ENCODE measurements at places on chromosomes 6 and 20.

DNA sequence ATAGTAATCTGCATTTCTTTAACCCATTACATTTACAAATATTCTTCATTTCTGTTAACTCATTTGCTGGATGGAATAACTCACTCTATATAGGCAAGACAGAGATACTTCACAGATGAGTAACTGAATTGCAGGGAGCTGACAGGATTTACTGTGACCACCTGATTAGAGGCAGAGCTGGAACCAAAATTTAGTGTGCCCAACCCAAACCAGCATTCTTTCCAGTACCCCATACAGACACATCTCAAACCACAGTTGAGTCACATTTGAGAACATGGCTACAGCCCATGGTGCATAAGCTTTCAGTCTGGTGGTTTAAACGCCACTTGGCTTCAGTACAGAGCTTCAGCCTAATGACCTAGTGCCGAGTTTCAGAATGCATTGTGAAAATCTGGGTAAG, 138.4 kb upstream of the TENT5A start:
- DNase-seq: no peak

DNA sequence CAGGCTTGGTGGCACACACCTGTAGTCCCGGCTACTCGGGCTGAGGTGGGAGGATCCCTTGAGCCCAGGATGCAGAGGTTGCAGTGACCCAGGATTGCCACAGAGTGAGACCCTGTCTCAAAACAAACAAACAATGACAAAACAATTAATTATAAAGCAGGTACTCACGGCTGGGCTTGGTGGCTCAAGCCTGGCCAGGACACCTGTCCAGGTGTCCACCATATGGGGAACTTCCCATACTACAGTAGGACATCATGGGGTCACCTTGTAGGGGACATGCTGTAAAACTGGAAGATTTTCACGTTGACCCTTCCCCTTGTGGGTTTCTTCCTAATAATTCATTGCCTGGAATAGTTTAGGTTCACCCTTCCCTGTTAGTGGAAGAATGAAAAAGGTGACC, 30.7 kb upstream of the RPL7L1 start:
- DNase-seq: no peak

DNA sequence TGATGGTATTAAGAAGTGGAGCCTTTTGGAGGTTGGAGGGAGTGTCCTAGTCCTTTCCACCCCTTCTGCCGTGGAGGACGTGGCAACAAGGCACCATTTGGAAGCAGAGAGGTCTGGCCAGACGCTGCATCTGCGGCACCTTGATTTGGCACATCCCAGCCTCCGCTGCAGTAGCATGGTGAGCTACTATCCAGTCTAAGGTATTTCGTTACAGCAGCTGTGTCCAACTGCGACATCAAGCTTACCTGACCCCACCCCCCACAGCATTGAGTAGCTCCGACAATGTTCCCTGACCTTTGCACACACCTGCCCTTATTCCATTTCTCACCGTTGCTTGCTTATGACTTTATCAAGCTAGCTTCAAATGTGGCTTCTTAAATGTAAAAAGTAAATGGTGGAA, 29.8 kb upstream of the SYNJ2 start:
- no peak for DNase-seq

DNA sequence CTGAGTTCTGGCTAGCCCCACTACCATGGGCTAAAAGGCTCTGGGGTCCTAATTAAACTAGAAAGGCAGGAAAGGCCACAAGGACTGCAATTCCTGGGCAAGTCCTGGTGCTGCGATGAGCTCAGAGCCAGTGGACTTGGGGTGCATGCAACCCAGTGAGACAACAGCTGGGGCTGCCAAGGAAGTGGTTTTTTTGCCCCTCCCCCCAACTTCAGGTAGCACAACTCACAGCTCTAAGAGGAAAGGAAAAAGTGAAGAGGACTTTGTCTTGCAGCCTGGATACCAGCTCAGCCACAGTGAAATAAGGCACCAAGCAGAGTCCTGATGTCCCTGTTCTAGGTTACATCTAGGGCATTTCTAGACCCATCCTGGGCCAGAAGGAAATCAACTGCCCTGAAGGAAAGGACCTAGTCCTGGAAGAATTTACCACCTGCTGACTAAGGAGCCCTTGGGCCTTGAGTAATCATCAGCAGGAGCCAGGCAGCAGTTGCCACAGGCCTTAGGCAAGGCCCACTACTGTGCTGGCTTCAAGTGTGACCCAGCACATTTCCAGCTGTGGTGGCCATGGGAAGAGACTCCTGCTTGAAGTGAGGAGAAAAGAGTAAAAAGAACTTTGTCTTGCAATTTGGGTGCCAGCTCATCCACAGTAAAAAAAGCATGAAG, 358.4 kb downstream of the BTBD3 start:
- no peak for DNase-seq

DNA sequence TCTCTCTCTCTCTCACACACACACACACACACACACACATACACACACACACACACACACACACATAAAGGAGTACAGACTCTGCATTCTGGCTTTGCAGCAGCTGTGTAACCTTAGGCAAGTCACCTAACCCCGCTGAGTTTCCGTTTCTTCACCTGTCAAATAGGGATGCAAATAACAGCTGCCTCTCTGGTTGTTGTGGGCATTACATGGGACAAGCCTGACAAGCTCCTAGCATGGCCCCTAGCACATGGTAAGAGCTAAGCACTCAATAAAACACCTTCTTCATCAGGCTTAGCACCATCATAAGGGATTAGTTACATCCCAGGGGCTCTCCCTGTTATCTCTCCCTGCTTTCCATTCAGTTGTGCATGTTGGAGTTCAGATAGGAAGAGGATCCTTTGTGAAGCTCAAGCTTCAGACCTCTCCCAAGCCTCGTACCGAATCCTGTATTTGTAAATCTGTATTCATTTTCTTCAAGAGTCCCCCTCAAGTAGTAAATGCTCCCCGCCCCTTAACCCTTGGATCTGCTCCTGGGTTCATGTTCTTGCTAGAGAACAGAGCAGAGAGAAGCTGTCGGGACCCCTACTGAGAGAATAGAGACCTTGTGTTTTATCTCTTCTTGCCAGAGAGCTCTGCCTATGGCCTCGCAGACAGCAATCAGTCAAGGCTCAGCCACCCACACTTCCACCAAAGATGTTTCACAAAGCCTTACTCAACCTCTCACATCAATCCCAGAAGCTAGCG, 2.2 kb downstream of the SLC13A3 start:
- DNase-seq: no peak

DNA sequence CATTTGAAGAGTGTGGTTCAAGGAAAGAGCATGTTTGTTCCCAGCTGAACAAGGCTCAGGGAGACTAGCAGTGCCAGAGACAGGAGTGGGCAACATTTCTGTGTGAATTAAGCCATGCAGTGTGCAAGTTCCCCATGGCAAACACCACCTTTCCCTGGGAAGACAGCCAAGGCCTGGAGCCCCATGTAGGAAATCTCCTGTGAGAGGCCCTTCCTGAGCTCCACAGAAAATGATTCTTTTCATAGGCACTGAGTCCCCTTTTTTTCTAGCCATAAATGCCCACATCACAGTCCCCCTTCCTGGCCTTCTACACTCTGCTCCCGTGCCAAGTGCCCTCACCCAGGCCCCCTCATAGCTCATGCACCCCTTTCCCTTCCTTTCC, 11.8 kb upstream of the TRAM2 start:
- no peak for DNase-seq

All from occipital lobe (tissue), 3 donors.